H9 (cell line): ENCODE measurements at places on chromosomes 7 and 10. TPM values are rescaled to one million over a fixed set of nuclear protein-coding genes. Genes with fewer than 3 reads are reported as not detected.

The CDC14C gene
- total RNA-seq: not detected in 2 replicates

- DNase-seq: no peak
Measured at GRCh38 chr7:112515989-112516388, 35.2 kb downstream of the LSMEM1 start.

- DNase-seq: no peak
Measured at GRCh38 chr10:71363936-71364335, 32.8 kb upstream of the CDH23 start.

DNA sequence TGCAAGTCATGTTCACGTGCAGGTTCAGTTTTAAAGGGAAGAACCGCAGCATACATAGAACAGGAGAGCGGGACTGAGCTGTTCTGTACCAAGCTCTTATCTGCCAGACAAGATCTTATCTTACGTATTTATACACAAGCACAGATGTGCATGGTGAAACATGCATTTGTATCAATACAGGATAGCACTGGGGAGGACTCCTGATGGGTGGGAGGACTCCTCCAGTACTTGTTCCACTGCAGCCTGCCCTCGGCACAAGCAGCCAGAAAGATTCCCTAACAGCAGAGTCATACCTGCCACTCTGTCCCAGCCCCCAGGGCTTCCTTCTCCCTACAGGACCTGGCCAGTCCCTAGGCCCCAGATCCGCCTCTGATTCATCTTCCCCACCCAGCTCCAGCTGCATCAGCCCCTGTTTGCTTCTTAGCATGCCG lies 13.2 kb upstream of the PRKCQ start:
- peak; percentile 47 for DNase-seq
